ENCODE measurements at places on chromosomes 1 and 21.

- no peak for DNase-seq
These were observed 138.0 kb upstream of the DNAH14 start for GRCh38 chr1:224791362-224791941.

DNA sequence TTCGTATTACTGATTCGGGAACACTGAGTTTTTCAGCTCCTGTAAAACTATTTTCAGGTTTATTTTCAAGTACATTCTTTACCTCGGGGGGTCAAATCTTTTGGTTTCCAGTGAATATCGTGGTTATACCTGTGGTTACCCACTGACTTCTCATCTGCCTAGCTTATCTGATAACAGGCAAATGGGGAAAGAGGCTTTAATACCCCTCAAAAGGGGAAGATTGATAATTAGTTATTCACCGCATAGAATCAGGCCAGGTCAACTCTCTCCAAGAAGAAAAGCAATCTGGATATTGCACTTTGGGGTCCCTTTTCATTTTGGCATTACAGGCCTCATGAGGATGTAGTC is 23.0 kb downstream of the RUNX1 start:
- no peak for DNase-seq

GRCh38 chr1:18482721-18483425 is 2.1 kb downstream of the KLHDC7A start:
- DNase-seq = no peak

- no peak for DNase-seq
These were observed 37.3 kb downstream of the AHDC1 start for GRCh38 chr1:27566462-27567145.

GRCh38 chr1:844472-845026 is 79.2 kb upstream of the SAMD11 start:
- no peak for DNase-seq

- no peak for DNase-seq
These were observed 3.2 kb downstream of the SDC3 start for GRCh38 chr1:30905403-30905802.

GRCh38 chr1:115300087-115300876 is 37.8 kb downstream of the NGF start:
- no peak for DNase-seq

DNA sequence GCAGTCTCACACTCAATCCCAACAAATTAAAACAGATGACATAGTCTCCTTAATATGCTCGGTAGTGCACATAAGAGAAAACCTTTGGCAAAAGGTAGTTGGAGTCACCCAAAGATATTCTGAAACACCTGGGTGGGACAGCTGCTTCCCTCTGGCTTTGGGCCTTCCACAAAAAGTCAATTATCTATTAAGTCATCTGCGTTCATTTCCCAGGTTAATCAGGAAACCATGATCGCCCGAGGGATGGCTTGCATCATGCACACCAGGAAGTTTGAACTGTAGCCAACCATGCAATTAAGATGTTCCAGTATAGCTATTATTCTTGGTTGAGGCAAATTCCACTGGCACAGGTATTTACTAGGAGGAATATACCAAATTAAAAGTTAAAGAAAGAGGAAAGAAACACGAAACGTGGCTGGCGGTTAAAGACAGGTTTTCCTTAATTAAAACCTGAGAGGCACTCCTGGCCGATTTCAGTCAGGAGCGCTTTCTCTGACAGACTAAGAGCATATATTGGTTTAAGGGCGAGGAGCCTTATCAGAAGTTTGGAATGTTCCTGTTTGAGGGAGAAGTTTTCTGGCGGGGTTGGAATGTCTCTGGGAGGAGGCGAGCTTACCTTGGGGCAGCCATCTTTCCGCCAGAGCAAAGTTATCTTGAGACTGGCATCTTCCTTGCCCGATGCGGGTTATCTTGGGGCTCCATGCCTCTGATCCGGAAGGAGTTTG is 19.9 kb downstream of the CLDN17 start:
- DNase-seq = no peak

DNA sequence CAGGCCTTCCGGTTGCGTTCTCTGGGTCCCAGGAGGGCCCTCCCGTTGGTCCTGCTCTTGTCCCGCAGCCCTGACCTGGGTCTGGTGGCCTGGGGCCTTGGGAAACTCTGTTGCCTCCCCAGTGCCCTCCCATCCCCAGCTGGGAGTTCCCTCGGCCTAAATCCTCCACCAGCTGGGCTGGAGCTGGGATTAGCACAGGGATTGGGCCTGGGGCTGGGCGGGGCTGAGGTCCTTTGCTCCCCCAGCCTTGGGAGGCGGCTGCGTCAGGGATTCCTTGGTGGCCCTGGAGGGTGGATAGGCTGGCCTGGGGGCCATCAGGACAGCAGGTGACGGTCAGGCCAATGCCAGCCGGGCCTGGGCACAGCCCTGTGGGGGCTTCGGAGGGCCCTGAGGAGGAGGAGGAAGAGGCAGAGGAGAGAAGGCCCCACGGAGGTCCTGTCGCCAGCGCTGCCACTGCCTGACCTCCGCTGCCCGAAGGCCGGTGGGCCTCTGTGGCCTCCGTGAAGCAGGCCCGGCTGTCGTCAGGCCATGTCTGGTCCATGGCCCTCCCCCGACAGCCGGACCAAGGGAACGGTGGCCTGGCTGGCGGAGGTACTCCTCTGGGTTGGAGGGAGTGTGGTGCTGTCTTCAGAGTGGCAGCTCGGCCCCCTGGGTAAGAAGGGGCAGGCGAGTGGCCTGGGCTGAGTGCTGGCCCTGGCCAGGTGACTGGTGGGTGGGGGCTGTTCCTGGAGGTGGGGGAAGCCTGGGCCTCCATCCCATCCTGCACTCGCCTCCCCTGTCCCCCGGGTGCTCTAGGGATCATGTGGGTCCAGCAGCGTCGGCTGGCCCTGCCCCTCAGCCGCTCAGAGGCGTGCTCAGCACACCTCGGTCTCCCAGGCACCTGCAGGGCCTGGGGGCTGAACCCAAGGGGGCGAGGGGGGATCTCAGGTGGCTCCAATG is at the start of gene PLCH2:
Gene PLCH2, plus strand, starts transcription at position 229 of the 939 bp plus-strand sequence. Its CDS starts 300 bp downstream, at position 529.
- no peak for DNase-seq

DNA sequence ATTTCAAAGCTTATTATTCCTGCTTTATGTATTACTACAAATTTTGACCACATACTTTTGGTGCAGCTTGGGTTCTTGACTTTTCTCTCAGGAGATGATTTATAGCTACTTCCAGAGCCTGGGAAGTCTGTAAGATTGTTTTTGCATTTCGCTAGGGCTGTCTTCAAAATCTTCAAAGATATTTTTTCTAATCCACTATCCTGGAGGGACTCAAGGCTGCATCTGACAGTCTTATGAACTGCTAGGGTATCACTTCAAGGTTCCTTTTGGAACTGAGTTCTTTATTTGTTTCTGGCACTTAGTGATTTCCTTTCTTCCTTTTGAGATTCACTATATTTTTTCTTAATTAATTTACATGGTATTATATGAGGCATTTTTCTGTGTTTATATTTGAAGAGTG is 90.0 kb upstream of the LYPLAL1 start:
- DNase-seq = no peak

GRCh38 chr21:29939104-29939923 is 482 bp downstream of the GRIK1 start:
- peak; percentile 5 for DNase-seq

- DNase-seq = peak; percentile 58
These were observed 125.9 kb upstream of the ESRRG start for GRCh38 chr1:216849146-216849545.
